ENCODE measurements at places on chromosomes 1 and 21.
A peak's percentile ranks its signal among the peaks of the same experiment; 100 is the strongest.

DNA sequence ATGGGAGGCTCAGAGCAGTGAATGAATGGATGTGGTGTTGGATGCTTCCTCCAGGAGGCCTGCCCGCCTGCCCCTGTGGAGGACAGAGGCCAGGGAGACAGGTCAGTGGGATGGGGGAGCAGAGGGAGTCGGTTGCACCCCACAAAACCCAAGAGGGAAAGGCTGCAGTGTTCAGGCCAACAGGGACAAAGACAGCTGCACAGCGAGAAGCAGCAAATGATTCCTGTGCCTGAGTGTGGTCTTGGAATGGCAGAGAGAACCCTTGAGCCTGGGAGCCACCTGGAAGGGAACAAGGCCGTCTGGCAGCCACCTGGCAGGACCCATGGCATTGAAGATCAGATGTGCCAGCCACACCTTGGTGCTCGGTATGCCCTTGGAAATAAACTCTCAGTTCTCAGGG is 8.1 kb downstream of the TFF3 start:
- DNase-seq = no peak

- DNase-seq = no peak
These were observed 11.8 kb downstream of the DRAM2 start for GRCh38 chr1:111127923-111128643.

DNA sequence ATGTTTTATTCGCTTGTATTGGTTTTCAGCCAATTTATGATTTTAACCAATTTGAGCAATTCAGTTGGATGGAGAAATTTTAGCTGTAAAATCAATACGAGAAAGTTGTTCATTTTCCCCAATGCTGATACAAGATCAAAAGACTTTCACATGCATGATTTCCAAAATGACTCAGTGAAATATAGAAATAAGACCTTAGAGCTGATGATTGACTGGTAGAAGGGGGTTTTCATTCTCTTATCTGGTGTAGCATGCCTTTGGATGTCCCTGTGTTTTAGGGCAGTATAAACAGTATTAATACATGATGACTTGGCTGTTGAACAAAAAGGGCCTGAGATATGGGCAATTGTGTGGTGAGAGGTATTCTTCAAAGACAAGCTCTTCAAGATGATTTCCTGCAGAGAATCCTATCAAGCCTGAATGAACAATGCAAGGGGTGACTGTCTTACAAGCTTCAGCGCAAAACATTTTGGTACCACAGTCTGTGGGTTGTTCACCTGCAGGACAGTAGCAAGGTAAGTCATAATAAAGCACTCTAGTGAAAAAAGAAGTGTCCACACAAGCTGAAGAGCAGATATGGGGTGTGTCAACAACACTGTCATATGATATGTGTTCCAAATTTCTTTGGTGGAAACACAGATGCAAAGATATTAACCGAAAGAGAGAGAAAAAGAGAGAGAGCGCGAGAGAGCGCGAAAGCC is 156.2 kb downstream of the TNFSF18 start:
- peak; percentile 21 for DNase-seq

- DNase-seq = no peak
These were observed 106.4 kb upstream of the MAGI3 start for GRCh38 chr1:113283914-113284313.

- no peak for DNase-seq
These were observed 24.2 kb downstream of the PRKCZ start for GRCh38 chr1:2074396-2074795.

DNA sequence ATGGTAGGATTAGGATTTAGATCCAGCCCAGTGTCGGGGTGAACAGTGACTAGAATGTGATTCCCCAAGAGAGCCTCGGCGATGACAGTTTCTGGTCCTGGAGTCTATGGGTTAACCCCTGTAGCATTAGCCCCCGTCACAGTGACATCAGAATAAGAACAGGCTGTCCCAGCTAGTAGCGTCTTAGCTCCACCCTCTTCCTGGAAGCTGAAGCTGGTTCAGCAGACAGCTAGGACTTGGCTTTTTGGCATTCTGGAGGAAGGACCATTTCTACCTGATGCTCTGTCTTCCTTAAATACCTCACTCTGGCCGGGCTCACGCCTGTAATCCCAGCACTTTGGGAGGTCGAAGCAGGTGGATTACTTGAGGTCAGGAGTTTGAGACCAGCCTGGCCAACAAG is 5.0 kb downstream of the NDUFS2 start:
- DNase-seq = no peak

GRCh38 chr1:205950826-205951549 is 7.7 kb upstream of the SLC26A9 start:
- DNase-seq = no peak

- no peak for DNase-seq
These were observed 4.4 kb upstream of the NFYC start for GRCh38 chr1:40687059-40687458.

DNA sequence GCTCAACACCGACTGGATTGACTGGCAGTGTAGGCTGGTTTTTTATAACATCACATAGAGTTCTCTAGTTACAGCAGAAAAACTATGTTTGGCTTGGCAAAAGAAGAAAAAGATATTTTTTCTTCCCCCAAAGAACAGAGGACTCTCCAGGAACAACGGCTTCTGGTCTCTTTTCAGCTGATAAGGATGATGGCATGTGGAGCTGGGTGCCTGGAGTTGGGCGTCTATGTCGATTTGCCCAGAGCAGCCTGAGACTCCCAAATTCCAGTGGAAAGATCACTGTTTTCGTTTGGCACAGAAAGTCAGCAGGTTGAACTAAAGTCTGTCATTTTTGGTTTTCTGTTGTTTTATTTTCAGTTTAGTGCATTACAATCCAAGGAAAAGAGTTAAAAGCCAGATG is 91.1 kb downstream of the SMYD2 start:
- DNase-seq = no peak

- DNase-seq = no peak
These were observed 52.8 kb downstream of the PTGER3 start for GRCh38 chr1:70994753-70995268.

DNA sequence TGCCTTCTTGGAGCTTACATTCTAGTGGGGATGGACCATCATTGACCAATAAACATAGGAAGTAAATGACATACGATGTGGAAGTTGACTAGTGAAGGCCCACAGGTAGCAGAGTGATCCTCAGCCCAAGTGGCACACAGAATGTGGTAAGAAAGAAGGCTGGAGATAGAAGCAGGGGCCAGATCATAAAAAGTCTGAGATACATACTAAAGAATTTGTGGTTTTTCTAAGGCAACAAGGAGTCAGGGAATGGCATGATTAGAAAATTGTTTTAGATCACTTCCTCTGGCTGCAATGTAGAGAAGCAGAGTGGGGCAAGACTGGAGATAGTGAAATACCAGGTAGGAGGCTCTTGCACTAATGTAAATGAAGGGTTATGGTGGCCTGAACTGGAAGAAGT is 154.0 kb downstream of the VPS13D start:
- no peak for DNase-seq

- no peak for DNase-seq
These were observed 49.3 kb upstream of the AJAP1 start for GRCh38 chr1:4605158-4605557.

DNA sequence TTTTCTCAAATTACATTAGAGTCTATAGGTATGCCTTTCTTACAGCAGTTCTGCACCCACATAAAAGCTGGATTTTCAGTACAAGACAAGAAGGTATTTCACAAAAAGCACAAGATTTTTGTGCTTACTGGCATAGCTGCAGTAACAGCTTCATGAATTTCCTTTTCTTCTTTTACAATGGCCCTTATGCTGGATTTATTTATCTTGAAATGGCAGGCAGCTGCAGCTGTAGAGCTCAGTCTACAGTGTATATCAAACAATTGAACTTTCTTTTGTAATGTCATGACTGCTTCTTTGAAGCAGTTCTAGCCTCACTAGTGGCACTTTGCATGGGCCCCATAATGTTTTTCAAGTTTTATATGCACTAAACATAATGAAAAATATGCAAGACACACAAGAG is 510.2 kb downstream of the KCNT2 start:
- no peak for DNase-seq

DNA sequence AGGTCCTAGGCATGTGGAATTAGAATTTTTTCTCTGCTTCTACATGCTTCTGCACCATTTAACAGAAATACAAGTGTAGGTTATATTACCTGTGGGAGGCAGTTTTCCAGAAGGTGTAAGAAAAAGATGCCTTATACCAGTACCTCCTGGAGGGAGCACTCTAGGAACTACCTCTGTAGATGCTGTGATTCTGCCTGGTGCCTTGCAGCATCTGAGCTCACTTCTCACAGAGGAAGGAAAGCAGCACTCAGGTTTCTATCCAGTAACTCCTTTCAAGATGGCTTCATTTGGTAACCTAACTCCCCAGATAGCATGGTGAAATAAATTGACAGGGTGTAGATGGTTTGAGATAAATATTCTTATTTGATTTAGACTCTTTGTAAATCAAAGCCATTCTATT is 50.3 kb downstream of the GIPC2 start:
- no peak for DNase-seq

GRCh38 chr1:239914751-239915231 is 176.9 kb upstream of the FMN2 start:
- peak; percentile 90 for DNase-seq

- peak; percentile 25 for DNase-seq
These were observed 11.8 kb upstream of the ZFP69B start for GRCh38 chr1:40438391-40439015.

GRCh38 chr1:223175633-223176032 is 32.6 kb upstream of the TLR5 start:
- no peak for DNase-seq
